DMS79 (cell line): ENCODE measurements at places on chromosomes 4 and X.

DNA sequence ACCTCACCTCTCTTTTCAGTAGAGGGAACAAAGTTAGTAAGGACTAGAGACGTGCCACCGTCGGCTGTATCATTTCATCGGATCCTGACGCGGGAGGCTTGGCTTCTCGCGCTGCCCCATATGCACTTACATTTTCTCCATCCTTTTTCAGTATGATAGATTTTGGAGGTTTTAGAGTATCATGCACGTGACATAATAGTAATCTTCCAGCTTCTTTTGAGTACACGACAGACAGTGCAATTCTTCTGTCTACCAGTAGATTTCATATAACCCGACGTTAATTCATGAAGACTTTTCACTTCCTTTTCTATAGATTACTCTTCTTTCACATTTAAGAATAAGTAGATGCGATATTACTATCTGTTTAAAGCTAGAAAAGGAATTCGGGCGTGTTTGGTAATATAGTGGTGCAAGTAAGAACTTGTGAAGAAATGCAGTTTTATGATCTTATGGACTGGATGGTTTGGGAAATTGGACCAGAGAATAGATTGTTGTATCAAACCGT is 1.0 kb downstream of the CDS1 start:
- no peak for DNase-seq

DNA sequence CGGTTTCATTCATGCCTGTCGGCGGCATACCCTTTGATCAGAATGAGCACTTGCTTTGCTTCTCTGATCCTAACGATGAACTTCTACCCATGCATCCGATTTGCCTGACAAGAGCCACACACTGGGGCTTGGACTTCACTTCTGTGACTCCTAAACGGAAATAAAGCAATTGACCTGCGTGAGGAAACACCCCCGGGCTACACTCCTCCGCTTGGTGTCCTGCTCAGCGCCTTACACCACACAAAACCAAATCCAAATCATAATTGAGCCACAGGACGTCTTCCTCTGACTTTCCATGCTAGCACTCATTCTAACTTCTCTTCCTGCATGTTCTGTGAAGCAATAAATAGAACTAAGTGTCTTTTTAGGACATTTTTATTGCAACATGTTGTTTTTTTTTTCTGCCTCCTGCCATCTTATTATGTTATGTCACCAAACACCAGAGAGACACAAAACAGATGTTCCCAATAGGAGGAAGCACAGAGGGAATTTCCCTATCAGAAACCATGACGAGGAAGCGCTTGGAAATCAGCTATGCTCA is 110.8 kb upstream of the FAM9B start:
- no peak for DNase-seq

DNA sequence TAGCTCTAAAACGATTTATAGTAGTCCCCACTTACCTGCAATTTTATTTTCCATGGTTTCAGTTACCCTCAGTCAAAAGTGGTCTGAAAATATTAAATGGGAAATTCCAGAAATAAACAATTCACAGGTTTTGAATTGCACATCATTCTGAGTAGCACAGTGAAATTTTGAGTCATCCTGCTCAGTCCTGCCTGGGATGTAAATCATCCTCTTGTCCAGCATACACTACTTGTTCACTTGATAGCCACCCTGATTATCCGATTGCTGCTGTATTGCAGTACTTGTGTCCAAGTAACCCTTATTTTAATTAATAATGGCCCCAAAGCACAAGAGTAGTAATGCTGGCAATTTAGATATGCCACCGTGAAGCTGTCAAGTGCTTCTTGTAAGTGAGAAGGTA is 23.5 kb upstream of the BDH2 start:
- no peak for DNase-seq

DNA sequence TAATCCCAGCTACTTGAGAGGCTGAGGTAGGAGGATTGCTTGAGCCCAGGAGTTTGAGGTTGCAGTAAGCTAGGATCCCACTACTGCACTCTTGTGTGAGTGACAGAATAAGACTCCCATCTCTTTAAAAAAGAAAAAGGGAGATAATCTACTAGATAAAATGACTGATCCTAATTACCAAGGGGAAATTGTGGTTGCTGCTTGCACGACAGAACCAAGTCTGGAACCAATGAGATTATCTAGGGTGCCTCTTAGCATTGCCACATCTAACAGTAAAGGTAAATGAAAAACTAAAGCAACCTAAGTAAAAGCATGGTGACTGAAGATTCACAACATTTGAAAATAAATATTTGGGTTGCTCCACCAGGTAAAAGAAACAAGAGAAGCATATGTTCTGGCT is 185.1 kb downstream of the PDHA2 start:
- DNase-seq, result no peak

DNA sequence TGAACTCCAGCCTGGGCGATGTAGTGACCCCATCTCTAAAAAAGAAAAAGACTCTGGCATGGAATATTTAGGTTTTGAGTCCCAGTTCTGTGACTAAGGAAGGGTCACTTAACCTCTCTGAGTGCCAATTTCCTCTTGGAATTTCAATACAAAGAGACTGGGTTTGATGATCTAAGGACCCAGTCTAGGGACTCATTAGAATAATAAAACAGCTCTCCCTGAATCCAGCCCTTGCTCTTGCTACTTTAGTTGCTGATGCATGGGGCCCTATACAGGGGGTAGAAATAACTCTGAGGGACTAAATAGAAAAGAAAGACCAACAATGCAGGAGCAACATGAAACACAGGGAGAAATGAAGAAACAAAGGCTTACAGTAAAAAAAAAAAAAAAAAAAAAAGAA is 12.6 kb downstream of the C4orf54 start:
- no peak for DNase-seq

- no peak for DNase-seq
These were observed 180.2 kb upstream of the EOLA2 start for GRCh38 chrX:150118476-150118875.

- DNase-seq, result no peak
These were observed 17.3 kb upstream of the BBS12 start for GRCh38 chr4:122715221-122715620.

- no peak for DNase-seq
These were observed 7.2 kb downstream of the TENM3 start for GRCh38 chr4:182250446-182250845.

- no peak for DNase-seq
These were observed 748.0 kb upstream of the PCDH7 start for GRCh38 chr4:29972121-29972520.
